ENCODE measurements at places on chromosomes 1 and 21. TPM values are rescaled to one million over a fixed set of nuclear protein-coding genes. Genes with fewer than 3 reads are reported as not detected.

- no peak for DNase-seq
Observed at GRCh38 chr1:58895082-58895481, 111.2 kb upstream of the JUN start.

DNA sequence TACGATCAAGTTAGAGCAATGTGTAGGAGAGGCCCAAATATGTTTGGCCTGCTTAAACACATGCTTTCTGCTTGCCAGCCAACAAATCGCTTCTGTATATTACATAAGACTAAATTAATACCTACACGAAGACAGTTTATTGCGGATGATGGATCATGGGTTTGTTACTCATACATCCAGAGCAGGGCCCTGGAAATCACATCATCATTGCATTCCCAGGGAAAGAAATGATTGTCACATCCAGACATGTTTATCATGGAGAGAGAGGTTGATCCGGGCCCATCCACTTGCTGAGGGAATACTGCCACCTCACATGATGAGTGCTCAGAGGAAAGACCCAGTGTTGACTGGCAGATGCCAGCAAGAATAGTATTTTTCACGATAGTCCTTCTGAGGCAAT is 282.6 kb downstream of the NUF2 start:
- DNase-seq: no peak

GRCh38 chr1:39866767-39867166 is 16.5 kb downstream of the TRIT1 start:
- peak; percentile 51 for DNase-seq

DNA sequence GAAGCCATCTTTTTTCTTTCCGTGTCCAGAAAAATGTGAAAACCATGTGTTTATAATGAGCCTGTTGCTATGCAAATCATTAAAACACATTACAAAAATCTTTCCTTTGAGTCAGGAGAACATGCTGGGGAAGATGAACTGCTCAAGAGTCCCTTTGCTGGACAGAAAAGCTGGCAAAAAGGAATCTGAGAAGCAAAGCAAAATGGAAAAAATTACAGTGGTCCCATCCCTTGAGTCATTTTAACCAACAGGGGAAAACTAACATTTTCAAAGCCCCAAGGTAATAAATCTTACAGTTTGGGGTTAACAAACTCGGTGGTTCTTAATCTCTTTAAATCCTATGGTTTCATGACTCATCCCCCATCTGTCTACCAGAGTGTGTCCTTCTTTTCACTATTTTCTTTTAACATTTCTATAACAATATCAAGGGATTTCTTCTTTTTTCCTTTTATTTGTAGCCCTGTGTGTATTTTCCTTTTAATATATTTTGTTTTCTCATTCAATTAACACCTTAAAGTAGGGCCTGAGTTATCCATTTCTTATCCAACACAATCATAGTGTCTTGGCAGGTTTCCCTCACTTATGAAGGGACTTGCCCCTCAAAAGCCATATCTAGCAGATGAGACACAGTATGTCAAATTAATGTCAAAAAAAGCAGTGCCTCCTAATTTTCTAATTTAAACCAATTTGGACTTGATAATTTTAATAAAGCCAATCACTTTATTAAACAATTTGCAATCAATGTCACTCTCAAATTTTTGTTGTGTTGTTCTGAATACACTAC is 105.4 kb downstream of the PTPN14 start:
- peak; percentile 97 for DNase-seq

Gene APCS
- total RNA-seq: not detected
